ENCODE measurements at places on chromosomes 7 and 10.

DNA sequence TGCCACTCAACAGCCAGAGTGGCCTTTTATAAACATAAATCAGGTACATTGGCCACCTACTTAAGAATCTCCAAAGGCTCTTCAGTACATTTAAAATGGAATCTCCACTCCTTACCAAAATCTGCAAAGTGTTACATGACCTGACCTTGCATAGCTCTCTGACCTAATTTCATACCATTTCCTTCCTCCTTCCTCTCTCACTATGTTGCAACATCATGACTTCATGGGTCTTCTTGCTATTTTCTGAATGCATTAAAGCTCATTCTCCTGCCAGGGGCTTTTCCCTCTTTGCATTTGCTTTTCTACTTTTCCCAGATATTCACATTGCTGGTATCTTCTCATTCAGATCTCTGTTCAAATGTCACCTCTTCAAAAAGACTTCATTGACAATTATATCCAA, 22.1 kb upstream of the PPP1R17 start:
- DNase-seq = no peak

DNA sequence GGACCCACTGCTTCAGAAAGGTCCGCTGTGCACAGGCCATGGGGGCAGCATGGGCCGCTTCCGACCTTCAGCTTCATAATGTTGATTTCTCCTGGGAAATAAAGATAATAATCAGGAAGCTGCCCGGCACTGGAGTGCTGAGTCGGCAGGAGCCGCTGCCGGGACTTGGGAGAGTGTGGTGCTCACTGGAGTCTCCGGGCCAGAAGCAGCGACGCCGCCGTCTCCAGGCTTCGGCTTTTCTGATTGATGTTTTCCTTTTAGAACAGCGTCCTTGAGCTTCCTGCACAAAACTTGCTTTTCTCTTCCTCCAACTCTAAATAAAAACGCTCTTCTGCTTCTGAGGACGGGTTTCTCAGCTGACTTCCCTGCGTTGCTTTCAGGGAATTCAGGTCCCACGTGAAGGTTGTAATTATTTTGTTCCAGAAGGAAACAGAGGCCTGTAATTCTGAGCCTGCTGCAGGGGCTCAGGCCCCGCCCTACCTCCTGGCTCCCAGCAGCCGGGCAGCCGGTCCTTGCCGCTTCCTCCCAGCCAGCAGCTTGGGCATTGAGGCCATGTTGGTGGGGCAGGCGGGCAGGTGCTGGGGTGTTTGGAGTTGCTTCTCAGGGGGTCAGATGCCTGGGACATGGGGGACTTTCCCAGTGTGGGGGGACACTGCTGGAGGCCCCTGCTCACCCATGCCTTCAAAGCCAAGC, 14.7 kb downstream of the PWWP2B start:
- no peak for DNase-seq

DNA sequence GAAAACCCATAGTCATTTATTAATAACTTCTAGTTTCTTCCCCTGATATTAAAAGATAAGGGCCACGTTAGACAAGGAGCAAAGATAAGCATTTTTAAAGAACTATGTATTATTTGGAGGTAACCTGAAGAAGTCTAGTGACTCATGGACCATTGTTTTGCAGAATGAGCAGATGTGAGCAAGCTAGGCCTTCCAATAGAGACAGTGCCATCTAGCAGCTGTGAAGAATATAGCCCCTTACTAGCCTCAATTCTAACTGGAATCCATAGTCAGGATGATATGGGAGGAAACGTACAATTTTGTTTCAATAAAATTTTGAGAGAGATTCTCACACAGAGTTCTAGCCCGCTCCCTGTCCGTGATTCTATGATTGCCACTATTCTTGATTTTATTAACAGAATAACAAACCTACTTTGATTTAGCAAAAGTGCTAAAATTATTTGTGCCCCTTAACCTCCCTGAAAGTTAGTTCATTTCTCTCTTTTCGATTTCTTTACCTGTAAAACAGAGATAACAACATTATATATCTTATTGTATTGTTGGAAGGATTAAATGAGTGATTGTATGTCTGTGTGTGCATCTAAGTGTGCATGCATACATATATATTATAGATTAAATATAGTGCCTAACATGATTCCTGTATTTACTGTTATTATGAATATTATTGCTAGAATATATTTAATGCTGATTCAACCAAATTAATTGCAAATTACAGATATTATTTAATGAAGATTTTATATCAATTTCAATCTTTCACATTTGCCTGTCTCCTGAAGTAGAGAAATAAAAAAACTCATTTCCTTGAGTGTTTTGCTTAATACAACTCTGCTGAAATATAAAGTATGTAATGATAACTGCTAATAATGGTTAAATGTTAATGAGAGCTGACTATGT, 22.7 kb downstream of the FAM237B start:
- no peak for DNase-seq

GRCh38 chr7:11818281-11818680, 13.7 kb downstream of the THSD7A start:
- no peak for DNase-seq
